ENCODE measurements at places on chromosomes 7 and 10.
A peak's percentile ranks its signal among the peaks of the same experiment; 100 is the strongest.

- DNase-seq, result no peak
Observed at GRCh38 chr10:92493362-92493761, 80.5 kb downstream of the IDE start.

DNA sequence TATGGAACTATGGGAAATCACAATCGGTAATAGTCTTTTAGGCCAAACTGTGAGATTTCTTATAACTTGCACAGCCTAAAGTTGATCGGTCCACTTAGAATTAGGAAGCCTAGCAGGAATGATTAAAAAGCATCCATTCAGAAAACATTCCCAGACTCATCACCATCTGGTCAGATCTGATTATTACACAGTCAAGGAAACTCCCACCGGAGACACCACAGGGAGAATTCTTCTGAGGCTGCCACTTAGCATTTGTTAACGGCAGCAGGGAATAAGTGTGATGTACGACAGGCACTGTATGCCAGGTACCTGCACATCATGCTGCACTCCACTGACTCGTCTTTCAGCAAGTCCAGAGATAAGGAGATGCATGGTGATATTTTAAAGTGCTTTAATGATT is 227.6 kb upstream of the STEAP1 start:
- DNase-seq, result no peak

DNA sequence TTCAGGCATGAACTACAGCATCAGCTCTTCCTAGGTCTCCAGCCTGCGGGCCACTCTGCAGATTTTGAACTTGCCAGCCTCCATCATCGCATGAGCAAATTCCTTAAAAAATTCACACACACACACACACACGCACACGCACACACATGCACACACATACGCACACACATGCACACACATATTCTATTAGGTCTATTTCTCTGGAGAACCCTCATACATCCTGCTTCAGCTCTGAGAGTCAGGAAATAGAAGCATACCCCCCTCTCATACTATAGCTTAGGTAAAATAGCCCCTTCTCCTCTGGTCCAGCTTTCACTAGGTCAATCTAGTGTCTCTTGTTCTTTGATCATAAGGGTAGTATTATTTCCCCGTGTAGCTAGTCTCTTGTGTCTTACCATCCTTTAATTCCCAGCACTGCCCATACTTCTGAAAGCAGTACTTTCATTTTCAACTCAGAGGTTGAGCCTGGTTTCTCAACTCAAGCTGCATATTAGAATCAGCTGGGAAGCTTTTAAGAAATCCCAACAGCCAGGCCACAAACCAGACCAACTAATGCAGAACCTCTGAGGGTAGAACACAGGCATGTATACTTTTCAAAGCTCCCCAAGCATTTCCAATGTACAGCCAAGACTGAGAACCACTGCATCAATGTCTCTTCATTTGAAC is 30.9 kb upstream of the ITGB8 start:
- no peak for DNase-seq

DNA sequence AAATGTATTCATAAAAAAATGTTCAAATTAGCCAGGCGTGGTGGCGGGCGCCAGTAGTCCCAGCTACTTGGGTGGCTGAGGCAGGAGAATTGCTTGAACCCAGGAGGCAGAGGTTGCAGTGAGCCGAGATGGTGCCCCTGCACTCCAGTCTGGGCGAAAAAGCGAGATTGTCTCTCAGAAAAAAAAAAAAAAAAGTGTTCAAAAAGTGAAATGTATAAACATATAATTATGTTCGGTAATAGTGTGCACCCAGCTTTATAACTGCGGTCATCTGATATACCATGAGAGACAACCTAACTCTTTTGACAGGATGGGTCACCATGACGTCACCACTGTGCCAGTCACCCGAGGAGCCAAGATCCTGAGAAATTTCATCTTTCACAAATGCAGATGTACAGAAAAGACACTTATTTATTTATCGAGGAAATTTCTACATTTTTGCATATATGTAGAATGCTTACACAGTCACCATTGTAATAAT is 594 bp upstream of the RP9 start:
- no peak for DNase-seq

DNA sequence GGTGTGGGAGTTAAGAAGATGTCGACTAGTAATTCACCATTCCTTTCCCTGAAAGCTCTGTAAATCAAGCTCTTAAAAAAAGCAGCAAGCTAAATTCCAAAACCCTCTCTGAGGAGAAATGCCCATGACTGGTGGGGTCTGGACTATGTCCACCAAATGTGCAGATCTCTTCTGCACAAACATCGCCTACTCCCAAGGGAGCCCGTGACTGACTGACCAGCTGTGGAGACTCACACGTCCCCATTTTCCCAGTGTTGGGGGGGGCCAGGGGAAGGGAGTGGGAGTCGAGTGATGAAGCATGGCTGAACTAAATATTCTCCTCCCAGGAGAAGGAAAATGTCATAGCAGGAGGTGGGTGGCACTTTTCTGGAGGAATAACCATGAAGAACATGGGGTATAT is 164.1 kb upstream of the HPS1 start:
- no peak for DNase-seq

DNA sequence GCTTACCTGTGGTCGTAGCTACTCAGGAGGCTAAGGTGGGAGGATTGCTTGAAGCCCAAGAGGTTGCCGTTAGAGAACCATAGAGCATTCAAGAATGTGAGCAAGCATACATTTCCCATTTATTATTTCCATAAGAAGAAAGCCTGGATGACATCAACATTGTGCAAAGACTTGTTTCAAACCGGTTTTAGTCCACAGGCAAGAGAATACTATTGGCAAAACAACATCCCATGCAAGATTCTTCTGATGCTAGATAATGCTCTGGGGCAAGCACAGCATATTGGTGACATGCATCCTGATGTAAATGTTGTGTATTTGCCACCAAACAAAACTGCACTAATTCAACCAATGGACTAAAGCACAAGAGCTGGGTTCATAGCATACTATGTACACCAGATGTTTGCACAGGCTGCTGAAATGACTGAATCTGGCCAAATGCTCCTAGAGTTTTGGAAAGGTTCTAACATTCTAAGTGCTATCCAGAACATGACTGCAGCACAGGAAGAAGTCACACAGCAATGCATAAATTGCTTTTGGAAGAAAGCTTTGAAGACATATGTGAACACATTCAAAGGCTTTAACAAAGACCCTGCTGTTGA is 42.6 kb downstream of the OTUD1 start:
- no peak for DNase-seq

- DNase-seq, result no peak
Observed at GRCh38 chr10:89669985-89670384, 24.9 kb upstream of the PANK1 start.

- DNase-seq, result no peak
Observed at GRCh38 chr10:71648933-71649320, 70.7 kb downstream of the C10orf105 start.

GRCh38 chr7:141263508-141263907 is 189.6 kb downstream of the TMEM178B start:
- DNase-seq, result no peak

GRCh38 chr7:136509466-136509865 is 359.0 kb upstream of the CHRM2 start:
- no peak for DNase-seq

- no peak for DNase-seq
Observed at GRCh38 chr10:131737543-131738395, 163.0 kb upstream of the PPP2R2D start.

DNA sequence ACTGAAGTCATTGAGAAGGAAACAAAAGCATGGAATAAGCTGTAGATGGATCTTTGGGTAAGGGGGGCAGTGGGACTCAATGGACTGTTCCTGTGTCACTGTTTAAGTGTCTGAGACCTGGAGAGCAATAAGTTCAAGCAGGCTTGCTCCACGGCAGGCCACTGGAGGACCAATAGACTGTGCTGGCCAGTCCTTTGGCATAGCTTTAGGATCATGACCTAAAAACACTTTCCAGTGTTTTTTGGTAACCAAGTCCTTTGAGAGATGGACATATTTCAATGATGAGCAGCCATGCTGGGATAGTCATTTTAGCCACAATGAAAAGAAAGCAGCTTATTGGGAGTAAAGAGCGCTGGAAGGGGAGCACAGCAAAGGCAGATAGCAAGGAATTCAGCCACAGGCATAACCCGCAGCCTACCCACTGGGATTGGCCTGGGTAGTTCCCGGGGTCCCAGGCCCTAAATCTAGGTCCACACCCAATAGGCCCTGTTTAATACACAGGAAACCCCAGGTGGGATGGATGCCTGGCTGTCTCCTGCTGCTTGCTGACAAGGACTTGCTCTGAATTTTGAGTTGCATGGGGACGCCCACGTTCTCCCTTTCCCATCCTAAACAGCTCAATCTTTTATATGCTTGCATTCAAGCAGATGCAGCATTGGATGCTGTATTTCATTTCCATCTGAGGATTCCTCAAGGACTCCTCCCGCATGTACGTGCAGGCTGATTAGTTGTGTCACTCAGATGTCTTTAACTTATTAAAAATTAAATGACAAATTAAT is 727.2 kb downstream of the KCNMA1 start:
- DNase-seq, result no peak

DNA sequence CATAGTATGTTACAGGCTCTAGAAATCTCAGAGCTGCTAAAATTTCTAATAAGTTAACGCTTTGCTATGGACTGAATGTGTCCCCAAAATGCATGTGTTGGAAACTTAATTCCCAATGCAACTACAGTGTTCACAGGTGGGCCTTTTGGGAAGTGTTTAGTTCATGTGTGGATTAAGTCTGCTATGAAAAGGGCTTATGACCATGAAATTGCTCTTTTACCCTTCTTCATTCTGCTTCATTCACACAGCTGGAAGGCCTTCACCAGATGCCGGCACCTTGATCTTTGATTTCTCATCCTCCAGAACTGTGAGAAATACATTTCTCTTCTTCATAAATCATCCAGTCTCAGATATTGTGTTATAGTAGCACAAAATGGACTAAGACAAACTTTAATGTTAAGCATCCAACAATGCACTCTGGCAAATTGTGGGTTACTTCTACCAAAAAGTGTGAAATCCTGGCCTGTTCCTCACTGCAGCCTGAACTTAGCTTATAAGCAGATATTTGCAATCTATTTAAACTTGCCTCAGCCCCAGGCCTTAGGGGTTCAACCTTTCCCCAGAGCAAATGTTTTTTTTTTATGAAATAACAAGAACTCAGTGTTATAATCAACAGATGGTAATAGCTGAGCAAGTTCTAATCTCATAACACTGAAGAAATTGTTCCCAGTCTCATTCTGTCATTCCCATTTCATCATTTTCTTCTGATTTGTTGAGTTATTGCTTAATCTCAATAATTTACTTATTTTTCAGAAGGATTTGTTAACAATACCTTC is 523.6 kb downstream of the KIF20B start:
- DNase-seq, result no peak

- no peak for DNase-seq
Observed at GRCh38 chr7:150733482-150734095, 3.6 kb upstream of the GIMAP5 start.

DNA sequence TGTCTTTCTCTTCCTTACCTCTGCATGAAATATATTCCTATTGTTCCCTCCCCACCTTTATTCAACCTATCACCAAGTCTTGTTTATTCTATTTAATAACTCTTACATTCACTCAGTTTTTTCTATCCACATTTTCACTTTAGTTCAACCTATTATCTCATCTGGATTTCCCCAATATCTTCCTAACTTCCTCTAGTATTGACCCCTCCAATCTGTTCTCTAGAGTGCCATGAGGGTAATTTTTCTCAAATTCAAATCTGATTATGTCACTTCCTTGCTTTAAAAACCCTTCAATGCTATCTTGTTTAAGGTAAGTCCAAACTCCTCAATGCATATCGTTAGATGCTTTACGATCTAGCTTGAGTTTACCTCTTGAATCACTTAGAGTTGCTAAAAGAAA is 86.5 kb downstream of the SDHAF3 start:
- no peak for DNase-seq

DNA sequence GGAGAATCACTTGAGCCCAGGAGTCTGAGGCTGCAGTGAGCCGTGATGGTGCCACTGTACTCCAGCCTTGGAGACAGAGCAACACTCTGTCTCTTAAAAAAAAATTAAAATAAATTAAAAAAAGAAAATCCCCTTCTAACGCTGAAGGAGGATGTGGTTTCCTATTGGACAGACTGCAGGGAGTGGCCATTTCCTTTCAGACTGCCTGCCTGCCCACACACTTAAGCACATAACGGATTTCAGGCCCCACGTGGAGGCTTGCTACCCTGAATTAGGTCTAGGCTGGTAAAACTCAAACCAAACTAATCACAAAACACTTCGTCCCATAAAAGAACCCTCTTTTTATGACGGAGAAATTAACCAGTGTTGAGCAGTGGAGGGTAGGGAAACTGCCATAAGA is 34.0 kb downstream of the GATA3 start:
- DNase-seq, result no peak

DNA sequence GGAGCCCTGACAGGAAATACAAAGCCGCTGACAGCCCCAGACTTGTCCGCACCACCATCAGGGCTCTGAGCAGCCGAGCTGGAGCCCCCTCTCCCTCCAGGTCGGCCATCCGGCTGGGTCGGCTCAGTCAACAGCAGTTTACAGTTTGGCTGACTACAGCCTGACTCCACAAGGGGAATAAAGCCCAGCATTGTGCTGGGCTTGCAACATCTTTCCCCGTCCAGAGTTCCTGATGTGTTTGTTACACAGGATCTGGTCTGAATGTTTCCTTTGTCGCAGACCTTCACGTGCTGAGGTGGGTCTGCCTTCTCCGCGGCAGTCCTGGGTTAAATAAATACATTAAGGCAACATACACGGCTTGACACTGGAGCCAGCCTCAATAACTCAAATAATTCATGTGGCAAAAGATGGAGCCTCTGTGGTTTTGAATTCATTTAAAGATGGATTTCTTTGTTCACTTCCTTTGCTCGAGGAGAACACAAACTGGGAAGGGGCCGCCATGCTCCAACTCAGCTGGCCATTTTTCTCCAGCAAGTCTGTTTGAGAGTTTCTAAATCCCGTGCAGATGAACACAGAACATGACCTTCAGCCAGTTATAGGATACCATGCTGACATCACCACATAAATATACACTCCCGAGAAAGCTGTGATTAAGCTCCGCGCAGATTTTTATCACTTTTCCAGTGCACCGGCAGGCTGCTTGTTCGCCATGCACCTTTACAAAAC is 192.1 kb downstream of the WDR11 start:
- DNase-seq, result no peak

DNA sequence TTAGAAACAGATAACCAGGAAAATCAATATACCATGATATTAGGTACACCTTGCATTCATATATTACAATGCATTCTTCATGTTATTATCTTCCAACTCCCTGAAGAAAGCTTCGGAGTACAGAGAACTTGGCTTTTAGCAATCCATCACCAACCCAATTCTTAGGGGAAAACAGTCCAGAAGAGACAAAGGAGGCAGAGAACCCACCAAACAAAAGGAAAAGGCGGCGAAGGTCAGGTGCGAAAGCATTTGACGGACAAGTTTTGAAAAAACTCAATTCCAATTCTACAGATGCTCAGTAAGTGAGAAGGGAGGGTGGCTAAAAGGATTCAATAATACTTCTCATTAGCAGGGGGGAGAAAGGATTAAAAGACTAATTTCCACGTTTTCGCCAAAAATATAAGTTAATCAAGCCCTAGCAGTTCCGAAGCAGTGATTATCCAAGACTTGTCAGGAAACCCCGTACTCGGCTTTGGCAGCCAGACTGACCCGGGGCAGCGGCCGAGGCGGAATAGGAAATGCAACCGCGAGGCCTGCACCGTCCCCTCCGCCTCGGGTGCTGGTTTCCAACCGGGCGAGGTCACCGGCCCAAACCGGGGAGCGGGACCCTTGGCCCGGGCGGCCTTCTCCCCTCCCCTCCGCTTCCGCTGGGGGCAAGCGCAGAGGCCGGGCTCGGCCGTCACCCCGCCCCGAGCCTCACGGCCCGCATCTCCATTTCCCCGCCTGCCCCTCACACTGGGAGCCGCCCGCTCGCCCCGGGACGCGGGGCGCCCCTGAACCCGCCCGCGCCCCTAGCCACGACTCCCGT is 747 bp downstream of the GDI2 start:
- DNase-seq, result peak; percentile 9

GRCh38 chr7:115087437-115087836 is 165.5 kb downstream of the MDFIC start:
- no peak for DNase-seq
